Posterior vena cava (tissue), 2 donors: ENCODE measurements at places on chromosomes 4 and X. TPM values are rescaled to one million over a fixed set of nuclear protein-coding genes. Genes with fewer than 3 reads are reported as not detected.

Gene VCX2
- total RNA-seq, result not detected

Gene P2RY4
- total RNA-seq, result 0.32 TPM

Gene CXCL8
- 0.51 TPM for total RNA-seq

Gene GATA1
- 0.42 TPM for total RNA-seq

Gene TMEM165
- total RNA-seq, result 132 TPM

Gene IL2
- total RNA-seq, result not detected

Gene CXorf51B
- total RNA-seq, result not detected

Gene PPP2R2C
- total RNA-seq, result 18.3 TPM

Gene GYPA
- 0.65 TPM for total RNA-seq

Gene ADAMTS3
- total RNA-seq, result 6.2 TPM

Gene SYP
- total RNA-seq, result 1.1 TPM

Gene CSAG3
- total RNA-seq, result not detected

Gene IL2RG
- 4.8 TPM for total RNA-seq

Gene HTR2C
- total RNA-seq, result not detected

GRCh38 chr4:73068491-73069337, 802 bp downstream of the COX18 start:
- no peak for DNase-seq

GRCh38 chr4:39043058-39043860, 11.1 kb upstream of the TMEM156 start:
- no peak for DNase-seq

GRCh38 chrX:48938721-48939425, 18.5 kb downstream of the OTUD5 start:
- DNase-seq, result no peak

GRCh38 chrX:82556588-82556987, 951.5 kb upstream of the POU3F4 start:
- no peak for DNase-seq

DNA sequence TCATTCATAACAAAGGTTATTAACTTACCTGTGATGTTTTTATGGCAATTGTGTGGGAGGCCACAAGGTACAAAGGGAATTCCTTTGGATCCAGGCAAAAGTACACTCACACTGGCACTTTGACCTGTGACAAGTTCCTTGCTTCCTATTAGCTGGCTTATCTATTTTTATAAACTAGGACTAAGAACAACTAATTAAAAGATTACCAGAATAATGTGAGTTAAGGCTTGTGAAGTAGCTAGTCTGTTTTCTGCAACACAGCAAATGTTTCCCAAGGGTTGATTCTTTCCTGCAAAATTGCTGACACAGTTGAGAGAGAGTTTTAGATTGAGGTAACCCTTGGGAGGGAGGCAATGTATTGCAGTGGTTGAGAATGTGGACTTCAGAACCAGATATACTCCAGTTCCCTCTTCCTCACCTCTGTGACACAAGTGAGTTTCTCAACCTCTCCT, 107.9 kb downstream of the CPEB2 start:
- DNase-seq, result no peak

DNA sequence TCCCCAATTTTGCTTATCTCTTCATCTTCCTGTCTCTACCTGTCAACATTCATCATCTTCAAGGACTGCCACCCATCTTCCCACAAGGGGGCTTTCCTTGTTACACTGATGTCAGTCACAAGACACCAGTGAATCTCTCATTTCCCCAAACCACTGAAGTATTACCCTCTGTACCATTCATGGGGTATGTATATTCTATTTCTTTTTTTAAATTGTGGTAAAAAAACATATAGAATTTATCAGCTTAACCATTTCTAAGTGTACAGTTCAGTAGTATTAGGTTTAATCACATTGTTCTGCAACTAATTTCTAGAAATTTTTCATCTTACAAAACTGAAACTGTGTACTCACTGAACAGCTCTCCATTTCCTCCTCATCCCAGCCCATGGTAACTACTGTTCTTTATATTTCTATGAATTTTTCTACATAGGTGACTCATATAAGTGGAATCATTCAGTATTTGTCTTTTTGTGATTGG, 98.6 kb downstream of the LARP7 start:
- DNase-seq, result no peak

GRCh38 chr4:149409555-149409962, 406.1 kb downstream of the IQCM start:
- DNase-seq, result no peak

- no peak for DNase-seq
These were observed 58.0 kb upstream of the CHRDL1 start for GRCh38 chrX:110853610-110854009.

- no peak for DNase-seq
These were observed 466 bp downstream of the DLG3 start for GRCh38 chrX:70444946-70445656.

DNA sequence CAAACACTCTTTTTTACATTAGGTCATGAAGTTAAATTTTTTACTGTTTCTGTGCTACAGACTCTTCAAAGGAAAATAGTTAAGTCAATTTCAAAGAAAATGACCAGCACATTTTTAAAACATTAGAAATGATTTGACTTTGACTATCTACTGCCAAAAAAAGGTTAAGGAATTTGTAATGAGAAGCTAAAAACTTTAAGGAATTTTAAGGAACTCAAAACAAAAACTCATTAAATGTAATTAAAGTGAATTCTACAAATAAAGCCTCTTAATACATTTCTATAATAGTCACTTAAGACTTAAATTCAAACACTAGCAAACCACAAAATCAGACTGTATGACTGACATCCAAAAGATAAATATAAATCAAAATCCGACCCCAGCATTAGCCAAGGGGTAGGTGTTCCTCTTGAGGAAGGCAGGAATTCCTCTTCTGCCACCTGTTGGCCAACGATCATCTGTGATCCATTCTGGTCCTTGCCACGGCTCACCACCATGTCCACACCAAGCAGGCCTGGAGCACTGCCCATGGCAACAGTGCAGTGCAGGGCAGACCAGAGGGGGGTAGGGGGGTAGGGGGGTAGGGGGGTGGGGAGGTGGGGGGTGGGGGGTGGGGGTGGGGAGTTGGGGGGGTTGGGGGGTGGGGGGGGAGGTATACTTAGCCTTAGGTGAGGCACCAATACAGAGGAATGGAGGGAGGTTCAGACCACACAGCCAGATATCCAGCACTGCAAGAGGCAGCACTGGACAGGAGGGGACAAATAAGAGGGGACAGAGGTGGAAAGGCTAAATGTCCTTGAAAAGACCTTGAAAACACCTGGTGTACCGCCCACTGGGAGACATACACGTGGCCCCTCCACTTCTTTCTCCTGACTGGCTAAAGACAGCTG, 287.4 kb downstream of the CHIC1 start:
- no peak for DNase-seq

DNA sequence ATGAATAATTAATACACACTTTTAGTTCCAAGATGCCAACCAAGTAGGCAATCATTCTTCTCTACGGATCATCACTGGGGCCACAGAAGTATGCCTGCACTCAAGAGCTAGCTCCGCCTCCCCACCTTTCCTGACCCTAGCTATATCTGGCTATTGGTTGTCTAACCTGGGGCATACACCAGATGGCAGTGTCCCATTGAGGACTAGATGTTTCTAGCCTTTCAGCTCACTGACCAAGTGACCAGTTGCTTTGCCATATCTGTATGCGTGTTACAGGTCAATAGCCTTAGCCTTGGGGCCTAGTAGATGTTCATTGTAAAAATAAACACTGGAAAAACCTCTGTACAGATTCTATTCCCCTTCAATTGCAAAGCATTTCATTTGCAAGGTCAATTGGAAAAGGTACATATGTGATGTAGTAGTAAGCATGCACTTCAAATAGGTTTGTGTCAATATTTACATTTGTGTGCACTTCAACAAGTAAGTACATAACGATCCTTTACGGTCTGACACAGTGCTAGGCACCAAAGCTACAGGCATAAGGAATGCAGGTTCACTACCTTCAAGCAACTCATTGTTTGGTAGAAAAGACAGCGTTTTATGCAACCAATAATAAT, 521.7 kb downstream of the PPARGC1A start:
- DNase-seq, result no peak

- no peak for DNase-seq
These were observed 57.5 kb downstream of the OPHN1 start for GRCh38 chrX:68375803-68376202.

DNA sequence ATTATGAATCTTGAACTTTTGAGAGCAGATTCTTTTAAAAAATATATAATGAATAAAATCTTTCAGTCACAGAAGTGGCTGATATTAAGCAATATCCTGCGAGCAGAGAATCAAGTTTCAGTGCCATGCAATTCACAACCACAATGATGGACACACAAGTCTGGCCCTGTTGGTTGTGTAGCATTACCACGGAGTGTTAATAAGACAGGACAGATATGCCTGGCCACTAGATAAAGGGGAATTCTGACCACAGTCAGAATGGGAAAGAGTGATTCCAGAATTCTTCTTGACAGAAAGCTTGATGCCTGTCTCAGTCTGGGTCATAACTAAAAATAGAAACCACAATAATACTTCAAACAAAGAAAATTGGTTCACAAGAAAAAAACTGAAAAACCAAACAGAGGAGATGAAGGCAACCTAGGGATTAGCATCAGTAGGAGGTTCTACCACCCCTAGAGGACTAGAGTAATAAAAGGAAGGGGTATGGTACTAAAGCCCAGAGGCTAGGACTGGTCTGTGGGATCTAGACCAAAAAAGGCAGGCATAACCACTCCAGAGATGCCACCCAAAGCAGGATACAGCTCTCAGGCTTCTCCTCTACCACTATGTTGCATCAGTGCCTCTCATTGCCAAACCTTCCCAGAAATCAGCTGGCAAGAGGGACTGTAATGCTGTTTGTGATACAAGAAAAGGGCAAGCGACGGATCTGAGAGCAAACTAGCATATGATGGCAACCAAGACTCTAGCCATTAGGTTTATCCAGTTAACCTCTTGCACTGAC, 59.0 kb downstream of the RNF150 start:
- DNase-seq, result no peak

DNA sequence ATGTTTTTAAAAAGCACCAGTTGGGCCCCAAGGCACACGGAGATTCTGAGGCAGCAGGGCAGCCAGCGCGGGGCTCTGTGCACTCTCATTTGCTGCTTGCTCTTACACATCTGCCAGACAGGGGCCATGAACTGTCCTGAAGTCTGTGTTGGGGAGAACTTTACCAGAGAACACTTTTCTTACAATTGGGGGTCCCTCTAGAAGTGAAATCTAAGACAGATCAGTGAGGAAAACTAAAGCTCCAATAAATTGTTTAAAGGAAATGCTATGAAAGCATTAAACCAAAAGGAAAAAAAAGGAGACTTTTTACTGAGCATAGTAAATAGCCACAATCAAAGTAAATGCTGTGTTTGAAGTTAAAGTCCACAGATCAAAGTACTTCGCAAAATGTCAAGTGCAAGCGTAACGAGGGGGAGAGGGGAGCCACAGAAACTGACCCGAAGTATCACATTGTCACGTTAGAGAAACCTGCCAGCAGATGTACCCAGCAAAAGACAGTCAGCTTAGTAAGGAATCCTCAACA, 37.8 kb downstream of the SORBS2 start:
- DNase-seq, result no peak

- DNase-seq, result no peak
These were observed 20.1 kb upstream of the CXCR3 start for GRCh38 chrX:71638409-71638808.

- no peak for DNase-seq
These were observed 974.3 kb downstream of the FSTL5 start for GRCh38 chr4:161189286-161190134.

DNA sequence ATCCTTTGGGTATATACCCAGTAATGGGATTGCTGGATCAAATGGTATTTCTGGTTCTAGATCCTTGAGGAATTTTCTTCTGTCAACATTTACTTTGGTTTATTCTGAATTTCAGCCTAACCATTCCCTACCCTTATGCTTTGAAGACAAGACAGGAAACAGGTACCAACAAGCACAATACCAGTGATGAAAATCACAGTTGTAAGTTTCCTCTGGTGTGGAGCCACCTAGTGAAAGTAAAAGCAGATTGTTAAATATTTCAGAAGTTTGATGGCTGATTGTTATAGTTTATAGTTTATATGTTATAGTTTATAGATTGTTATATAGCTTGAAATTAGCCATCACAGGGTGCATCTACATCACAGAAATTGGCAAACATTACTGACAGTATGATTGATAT, 104.5 kb upstream of the AGA start:
- no peak for DNase-seq
